IPS-NIHi11 (cell line): ENCODE measurements at places on chromosomes 16 and 17.

- no peak for DNase-seq
Observed at GRCh38 chr17:28612531-28612930, 1.5 kb downstream of the RSKR start.

DNA sequence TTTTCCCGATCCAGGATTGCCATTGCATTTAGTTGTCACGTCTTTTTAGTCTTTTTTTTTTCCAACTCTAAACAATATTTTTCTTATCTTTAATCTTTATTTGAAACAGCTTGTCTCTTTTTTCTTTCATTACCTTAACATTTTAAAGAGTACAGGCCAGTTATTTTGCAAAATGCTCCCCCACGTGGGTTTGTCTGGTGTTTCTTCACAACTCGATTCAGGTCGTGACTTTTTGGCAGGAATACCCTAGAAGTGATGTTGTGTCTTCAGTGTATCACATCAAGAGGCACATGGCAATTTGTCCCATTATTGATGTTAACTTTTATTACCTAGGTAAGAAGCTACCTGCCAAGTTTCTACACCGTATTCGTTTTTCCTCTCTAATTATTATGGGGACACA is 17.9 kb downstream of the CMC2 start:
- no peak for DNase-seq

- DNase-seq: no peak
Observed at GRCh38 chr17:63412234-63412633, 33.9 kb downstream of the CYB561 start.

GRCh38 chr16:68115851-68116250 is 30.7 kb downstream of the NFATC3 start:
- no peak for DNase-seq

DNA sequence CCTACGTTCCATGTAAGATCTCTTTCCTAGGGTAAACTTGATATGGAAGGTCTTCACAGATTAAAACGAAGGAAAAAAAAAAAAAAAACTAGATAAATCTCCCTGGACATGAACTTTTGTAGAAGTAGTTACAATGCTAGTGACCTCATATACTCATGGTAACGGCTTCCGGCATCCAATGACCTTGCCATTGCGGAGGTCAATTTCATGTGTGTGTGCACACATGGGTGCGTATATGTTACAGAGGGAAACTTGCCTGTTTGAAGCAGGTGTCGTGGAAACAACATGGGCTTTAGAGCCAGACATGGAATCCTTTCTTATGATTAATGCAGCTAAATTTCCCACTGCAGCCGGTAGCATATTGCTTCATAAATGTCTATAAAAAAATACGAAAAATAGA is 435.5 kb downstream of the MAF start:
- no peak for DNase-seq

- peak; percentile 97 for DNase-seq
Observed at GRCh38 chr17:63998050-63998720, at the start of gene PRR29. Gene PRR29 (plus strand): TSS chr17:63998351. CDS start chr17:63998365, 14 bp downstream.

GRCh38 chr17:56543280-56543679 is 50.2 kb upstream of the NOG start:
- no peak for DNase-seq

DNA sequence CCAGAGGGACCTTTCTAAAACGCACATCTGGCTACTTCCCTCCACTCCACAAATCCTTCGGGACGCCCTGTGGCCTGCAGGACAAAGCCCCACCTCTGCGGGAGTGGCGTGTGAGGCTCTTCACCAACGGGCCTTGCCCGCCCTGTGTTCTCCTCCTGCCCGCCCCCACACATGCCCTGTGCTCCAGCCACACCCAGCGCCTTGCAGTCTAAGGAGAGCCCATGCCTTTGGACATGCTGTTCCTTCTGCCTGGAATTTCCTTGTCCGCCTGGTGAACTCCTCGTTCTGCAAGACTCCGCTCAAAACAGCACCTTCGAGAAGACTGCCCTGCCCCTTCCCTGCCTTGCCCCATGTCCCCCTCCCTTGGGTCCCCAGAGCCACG is 7.4 kb downstream of the ELOB start:
- no peak for DNase-seq

DNA sequence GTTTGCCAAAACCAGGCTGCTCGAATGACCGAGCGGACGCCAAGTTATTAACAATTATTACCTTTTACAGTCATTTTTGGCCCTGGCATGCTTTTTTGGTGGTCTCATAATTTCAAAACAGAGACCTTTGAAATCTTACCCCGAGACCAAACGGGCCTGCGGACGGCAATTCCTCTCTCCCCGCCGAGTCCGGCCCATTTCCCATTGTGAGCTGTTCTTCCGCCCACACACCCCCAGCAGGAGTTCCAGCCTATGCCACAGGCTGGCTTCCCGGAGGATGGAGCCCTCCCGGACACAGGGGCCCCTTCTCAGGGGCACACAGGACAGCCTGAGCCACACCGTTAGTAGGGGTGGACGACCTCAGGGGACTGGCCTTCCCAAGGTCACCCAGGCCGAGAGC is 130.7 kb downstream of the C16orf95 start:
- peak; percentile 71 for DNase-seq

DNA sequence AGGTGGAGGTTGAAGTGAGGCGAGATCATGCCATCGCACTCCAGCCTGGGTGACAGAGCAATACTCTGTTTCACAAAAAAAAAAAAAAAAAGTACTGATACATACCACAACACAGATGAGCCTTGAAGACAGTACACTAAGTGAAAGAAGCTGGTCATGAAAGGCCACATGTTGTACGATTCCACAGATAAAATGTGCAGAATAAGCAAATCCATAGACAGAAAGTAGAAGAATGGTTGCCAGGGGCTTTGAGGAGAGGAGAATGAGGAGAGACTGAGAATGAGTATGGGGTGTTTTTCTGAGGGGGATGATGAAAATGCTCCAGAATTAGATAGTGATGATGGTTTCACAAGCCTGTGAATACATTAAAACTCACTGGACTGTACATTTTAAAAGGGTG is 155.6 kb upstream of the PSMD7 start:
- no peak for DNase-seq

GRCh38 chr17:64084086-64084939 is 45.6 kb downstream of the ERN1 start:
- no peak for DNase-seq

GRCh38 chr16:27228045-27228444 is 24.7 kb downstream of the KDM8 start:
- no peak for DNase-seq

DNA sequence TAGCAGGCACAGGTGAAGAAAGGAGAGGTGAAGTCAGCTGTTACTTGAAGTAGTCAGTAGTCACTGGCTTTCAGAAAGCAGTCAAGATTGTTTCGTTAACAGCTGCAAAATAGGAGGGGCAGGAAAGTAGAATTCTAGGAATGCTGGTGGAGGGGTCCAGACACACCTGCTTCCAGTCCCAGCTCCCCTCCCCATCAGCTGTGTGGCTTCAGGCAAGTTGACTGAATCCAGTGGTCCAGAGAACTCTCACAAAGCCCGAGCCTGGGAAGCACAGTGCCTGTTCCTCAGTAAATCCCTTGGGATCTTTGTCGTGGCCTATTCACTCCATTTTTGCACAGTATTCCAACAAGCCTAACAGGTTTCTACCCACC is 4.6 kb upstream of the SOCS1 start:
- no peak for DNase-seq

DNA sequence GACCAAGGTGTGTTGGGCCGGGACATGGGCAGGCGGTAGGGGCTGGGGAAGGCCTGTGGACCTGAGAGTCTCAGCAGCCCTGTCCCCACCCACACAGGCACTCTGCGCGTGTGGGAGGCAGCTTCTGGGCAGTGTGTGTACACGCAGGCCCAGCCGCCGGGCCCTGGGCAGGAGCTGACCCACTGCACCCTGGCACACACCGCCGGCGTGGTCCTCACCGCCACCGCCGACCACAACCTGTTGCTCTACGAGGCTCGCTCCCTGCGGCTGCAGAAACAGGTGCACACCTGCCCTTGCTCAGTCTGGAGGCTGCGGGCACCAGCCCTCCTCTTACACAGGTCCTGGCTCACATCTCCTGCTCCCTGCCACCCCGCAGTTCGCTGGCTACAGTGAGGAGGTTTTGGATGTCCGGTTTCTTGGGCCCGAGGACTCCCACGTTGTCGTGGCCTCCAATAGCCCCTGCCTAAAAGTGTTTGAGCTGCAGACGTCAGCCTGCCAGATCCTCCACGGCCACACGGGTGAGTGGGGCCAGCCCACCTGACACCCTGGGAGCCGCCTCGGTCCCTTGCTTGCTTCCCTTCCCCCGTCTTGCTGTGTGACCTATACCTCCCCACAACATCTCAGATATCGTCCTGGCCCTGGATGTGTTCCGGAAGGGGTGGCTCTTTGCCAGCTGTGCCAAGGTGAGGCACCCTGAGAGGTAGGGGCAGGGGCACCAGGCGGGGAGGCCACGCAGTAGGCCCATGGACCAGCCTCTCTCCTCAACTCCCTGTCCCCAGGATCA is 3.8 kb downstream of the TBL3 start:
- no peak for DNase-seq

DNA sequence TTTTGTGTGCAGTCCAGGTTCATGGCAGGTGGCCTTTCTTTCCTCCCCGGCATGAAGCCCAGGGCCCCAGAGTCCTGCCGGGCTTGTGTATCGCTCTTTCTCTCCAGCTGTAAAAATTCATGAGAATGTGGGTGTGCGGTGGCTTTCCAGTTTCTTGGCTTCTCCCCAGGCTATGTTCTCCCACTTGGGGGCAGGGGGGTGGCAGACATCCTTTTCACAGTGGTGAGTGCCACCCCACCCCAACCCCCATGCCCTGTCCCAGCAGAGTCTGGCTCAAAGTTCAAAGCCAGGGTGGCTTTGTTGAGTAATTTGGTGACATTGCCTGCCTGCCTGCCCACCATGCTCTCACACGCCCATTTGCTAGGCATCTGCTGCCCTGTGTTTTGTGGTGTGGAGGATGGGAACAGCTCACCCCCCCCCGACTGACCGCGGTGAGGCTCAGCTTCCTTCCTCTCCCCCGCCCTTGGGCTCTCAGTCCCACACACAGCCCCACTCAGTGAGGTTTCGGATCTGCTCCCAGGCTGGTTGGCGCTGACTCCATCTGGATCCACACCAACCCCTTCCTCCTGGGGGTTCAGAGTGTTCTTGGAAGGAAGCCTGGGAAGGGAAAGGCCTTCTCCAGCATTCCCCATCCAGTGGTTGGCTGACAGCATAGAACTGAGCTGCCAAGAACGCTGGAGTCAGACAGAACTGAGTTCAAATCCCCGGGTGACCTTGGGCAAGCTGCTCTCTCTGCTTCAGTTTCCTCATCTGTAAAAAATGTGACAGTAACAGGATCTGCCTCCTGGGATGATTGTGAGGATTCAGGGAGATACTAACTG is 36.0 kb downstream of the CHD9 start:
- DNase-seq: no peak

DNA sequence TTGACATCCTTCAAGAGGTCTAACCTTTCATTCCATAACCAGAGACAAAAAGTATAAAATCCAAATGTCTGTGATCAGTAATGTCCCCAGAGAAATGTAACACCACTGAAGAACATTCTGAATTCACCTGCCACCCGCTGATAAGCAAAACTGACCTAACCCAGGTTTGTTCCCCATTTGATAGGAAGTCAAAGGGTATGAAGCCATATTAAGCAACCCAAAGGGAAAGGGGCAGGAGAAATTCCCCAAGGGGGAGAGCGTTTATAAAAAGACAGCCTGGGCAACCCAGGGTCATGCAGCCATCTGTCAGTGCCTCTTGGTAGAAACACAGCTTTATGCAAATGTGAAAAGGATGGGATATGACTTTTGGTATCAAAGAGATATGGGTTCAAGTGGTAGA is 30.7 kb upstream of the PIK3R6 start:
- DNase-seq: no peak
